Chondrocyte (in vitro differentiated cells): ENCODE measurements at places on chromosomes 3 and 15. TPM values are rescaled to one million over a fixed set of nuclear protein-coding genes. Genes with fewer than 3 reads are reported as not detected.

RFTN1 gene
- total RNA-seq, result 53.3 to 54.9 TPM (median 53.4 TPM) in 3 replicates

CCK gene
- not detected in 3 replicates for total RNA-seq

DNAJA4 gene
- 0.26 to 0.27 TPM in 2 of 3 replicates, not detected in the other for total RNA-seq

SH2D7 gene
- total RNA-seq, result not detected in 3 replicates

TMEM158 gene
- total RNA-seq, result 5.8 to 34.8 TPM (median 6.9 TPM) in 3 replicates
